ENCODE measurements at places on chromosomes 6 and 20.

GRCh38 chr6:132003516-132004178 lies 52.5 kb upstream of the CCN2 start:
- DNase-seq: no peak

- DNase-seq: no peak
Measured at GRCh38 chr6:42745083-42745639, 742 bp downstream of the TBCC start.

GRCh38 chr6:41504466-41505121 lies 41.6 kb upstream of the FOXP4 start:
- no peak for DNase-seq

DNA sequence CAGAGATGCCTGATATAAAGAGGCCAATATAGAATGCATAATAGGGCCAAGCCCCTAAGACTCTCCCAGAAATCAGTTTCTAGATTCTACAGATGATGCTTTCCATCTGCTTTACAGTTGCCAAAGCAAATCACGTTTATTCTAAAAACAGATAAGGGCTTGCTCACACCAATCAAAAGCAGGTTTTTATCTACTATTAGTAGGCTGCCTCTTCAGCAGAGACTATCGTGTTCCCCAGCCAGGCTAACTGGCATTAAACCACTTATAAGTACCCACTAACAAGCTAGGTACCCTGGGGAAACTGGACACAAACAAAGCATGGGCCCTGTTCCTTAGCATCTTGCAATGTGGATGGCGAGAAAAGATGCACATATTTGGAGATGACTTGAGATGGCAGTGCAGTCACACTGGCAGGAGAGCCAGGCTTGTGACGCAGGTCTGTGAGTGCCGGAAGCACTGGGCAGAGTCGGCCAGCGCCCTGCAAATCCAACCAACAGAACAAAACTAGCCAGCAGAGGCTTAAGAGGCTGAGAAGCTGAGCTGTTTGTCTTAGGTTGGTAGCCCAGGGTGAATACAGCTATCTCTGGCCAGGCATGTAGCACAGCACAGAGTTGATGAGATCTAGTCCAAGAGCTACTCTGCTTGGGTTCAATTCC lies 73.4 kb downstream of the GFOD1 start:
- DNase-seq: no peak

DNA sequence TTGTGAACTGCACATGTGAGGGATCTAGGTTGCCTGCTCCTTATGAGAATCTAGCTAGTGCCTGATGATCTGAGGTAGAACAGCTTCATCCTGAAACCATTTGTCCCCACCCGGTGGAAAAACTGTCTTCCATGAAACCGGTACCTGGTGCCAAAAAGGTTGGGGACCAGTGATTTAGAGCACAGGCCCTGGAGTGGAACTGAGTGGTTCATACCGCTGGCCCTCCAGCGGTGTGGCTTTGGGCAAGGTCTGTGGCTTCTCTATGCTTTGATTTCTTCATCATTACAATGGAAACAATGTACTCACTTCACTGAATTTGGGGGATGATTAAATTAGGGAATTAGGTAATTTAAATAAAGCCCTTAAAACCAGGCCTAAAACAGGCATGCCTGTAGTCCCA lies 36.3 kb downstream of the CD164 start:
- no peak for DNase-seq
